IMR-90 (cell line): ENCODE measurements at places on chromosomes 1 and 21. TPM values are rescaled to one million over a fixed set of nuclear protein-coding genes. Genes with fewer than 3 reads are reported as not detected.
A peak's percentile ranks its signal among the peaks of the same experiment; 100 is the strongest.

PPIAL4G gene
- total RNA-seq: not detected in 2 replicates

REN gene
- 0.28 and 0.54 TPM in 2 replicates for total RNA-seq

TDRD5 gene
- total RNA-seq: not detected in 2 replicates

MIER1 gene
- total RNA-seq: 11.5 and 32.2 TPM in 2 replicates

FAM89A gene
- 6.8 and 7.5 TPM in 2 replicates for total RNA-seq

- no peak for DNase-seq
Measured at GRCh38 chr1:6506210-6507036, 15.0 kb upstream of the PLEKHG5 start.

GRCh38 chr1:54585181-54586066 is 37.4 kb downstream of the ACOT11 start:
- peak; percentile 15 for DNase-seq

GRCh38 chr21:36134803-36135390 is at the start of gene CBR3:
Gene CBR3, plus strand, starts transcription at chr21:36135079. Its CDS starts 114 bp downstream, at chr21:36135193.
- DNase-seq: peak; percentile 41

DNA sequence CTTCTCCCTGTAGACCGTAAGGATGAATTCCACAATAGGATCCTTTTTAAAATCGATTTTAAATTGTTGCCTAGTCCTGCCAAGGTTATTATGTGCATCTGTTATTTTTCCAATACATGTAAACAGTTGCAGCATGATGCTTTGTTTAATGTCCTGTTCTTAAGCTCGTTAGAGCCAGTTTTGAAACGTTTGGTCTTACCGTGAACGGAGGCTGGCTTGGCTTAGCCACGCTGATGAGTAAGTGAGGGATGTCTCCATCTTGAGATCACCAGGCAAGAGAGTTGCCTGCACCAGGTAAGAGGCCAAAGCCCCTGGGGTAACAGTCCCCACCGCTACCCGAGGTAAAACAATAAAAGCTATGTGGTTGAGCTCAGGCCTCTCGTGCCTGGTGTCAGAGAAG is 17.3 kb downstream of the CSTB start:
- DNase-seq: no peak
